ENCODE measurements at places on chromosomes 13 and 19.

DNA sequence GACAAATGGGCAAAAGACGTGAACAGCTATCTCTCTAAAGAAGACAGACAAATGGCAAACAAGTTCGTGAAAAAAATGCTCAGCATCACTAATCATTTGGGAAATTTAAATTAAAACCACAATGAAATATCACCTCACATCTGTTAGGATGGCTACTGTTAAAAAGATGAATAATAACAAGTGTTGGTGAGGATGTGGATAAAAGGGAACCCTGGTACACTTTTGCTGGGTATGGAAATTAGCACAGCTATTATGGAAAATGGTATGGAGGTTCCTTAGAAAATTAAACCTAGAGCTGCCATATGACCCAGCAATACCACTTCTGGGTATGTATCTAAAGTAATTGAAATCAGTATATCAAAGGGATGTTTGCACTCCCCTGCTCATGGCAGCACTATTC, 7.1 kb downstream of the CABP5 start:
- DNase-seq = no peak

DNA sequence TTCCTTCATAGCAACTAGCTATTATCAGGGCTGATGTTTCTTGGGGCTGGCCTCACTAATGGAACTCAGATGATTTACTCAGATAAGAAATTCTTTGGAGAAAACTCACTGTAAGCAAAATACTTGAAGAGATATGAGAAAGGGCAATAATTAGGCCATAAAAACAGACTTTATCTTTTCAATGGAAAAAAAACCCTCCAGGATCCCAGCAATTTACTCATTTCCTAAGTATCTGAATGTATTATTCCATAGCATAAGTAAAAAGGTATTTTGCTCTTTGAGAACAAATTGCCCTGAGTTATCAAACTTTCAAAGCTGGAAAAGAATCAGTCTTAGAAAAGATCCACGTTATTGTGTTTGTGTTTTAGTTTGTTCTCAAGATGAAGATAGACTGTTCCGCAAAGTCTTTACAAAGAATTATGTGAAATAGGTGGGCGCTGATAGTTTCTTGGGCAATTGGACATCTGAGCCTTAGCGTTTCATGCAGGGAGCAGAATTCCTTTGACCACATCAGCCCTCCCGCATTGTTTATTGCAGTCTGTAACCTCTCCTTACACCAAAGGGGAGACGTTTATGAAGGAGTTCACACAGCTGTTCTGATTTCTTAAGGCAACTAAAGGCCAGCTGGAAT, 29.1 kb upstream of the CSNK1A1L start:
- DNase-seq = no peak

- DNase-seq = no peak
Measured at GRCh38 chr19:58372311-58373133, 8.3 kb downstream of the ZNF837 start.

GRCh38 chr19:56091066-56091490, 30.0 kb downstream of the ZNF787 start:
- no peak for DNase-seq

GRCh38 chr13:76871432-76871831, 14.8 kb downstream of the KCTD12 start:
- DNase-seq = no peak
